ENCODE measurements at places on chromosomes 5 and 9.

- DNase-seq = no peak
These were observed 9.9 kb downstream of the MLANA start for GRCh38 chr9:5900622-5901021.

DNA sequence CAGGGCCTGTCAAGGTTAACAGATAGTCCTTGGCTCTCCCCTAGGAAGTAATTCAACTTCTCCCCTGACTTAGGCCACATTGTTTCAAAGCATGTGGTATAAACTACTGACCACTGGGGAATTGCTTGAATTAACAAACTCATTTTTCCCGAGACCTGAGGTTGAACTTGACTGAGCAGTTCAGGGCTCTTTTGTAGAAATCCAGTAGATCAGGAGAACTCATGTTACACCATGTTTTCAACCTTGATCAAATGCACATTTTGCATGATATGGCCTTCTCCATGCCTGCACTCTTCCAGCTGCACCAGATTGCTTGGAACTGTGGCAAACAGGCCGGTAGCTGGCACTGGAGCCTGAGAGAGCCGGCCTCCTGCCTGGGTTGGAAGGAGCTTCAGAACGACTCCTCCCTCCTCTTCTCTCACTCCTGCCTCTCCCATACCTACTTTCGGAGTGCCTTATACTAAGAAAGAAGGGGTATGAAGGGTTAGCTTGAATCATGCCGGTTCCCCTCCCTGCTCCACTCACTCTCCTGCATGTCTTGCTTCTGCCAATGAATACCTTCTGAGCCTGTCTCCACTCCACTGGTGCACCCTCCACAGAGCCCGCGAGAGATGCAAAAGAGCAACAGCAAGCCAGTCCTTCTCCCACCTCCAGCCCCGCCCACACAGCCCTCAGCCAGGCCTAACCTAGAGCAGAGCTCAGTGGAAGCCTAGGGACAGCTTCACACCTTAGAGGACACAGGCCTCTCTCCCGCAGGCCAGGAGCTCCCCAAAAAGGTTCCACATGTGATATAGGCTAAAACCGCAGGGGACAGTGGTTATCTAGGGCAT, 159.4 kb downstream of the MACROH2A1 start:
- no peak for DNase-seq

GRCh38 chr9:73009649-73010288, 56.9 kb upstream of the ALDH1A1 start:
- DNase-seq = no peak

- no peak for DNase-seq
These were observed 453.5 kb downstream of the RAB3C start for GRCh38 chr5:59036274-59036961.

- DNase-seq = no peak
These were observed 395.0 kb upstream of the SMARCA2 start for GRCh38 chr9:1619915-1620710.

GRCh38 chr5:427415-428087, 15.4 kb upstream of the EXOC3 start:
- no peak for DNase-seq

- no peak for DNase-seq
These were observed 317.0 kb downstream of the ICE1 start for GRCh38 chr5:5739490-5739945.

- DNase-seq = no peak
These were observed 111.9 kb upstream of the MTAP start for GRCh38 chr9:21690561-21690960.

GRCh38 chr5:152262667-152263066, 142.4 kb downstream of the NMUR2 start:
- no peak for DNase-seq

- no peak for DNase-seq
These were observed 104.7 kb downstream of the FOCAD start for GRCh38 chr9:20788526-20789451.

DNA sequence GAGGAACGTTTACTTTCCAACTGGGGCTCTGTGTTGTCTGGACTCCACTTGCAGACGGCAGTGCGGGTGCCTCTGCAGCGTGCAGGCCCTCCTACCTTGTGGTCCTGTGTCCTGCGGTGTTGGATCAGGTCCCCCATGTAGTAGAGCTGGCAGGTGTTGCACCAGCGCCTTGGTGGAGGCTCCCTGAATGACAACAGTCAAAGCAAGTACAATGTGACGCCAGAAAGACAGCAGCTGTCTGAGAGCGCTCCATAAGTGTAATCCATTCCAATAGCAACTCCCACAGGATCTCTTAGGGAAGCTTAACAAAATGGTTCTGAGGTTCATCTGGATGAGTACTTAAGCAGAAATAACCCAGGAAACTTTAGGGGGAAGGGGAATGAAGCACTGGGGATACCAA, 9.9 kb downstream of the BBLN start:
- no peak for DNase-seq

- no peak for DNase-seq
These were observed 201.1 kb upstream of the KLF9 start for GRCh38 chr9:70615464-70616138.

GRCh38 chr9:68791169-68791568, 86.1 kb downstream of the PIP5K1B start:
- no peak for DNase-seq

DNA sequence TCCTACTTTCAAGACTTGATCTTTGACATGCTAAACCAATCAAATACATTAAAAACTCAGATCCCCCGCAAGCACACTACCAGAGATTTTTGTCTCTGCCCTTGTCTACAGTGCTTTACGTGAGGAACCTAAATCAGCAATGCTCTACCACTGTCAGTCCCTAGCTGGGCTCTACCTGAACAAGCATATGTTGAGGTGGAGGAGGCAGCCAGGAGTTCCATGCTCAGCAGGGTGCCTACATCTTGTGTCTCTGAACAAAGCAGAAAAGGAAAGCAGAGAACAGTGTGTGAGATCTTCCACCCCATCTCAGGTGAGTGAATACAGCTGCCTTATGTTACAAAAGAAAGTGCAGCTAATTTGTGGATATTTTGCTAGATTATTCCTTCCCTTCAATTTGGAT, 255.0 kb downstream of the NDUFS4 start:
- no peak for DNase-seq

Measured in H54 (cell line).